ENCODE measurements at places on chromosomes 7 and 10.

DNA sequence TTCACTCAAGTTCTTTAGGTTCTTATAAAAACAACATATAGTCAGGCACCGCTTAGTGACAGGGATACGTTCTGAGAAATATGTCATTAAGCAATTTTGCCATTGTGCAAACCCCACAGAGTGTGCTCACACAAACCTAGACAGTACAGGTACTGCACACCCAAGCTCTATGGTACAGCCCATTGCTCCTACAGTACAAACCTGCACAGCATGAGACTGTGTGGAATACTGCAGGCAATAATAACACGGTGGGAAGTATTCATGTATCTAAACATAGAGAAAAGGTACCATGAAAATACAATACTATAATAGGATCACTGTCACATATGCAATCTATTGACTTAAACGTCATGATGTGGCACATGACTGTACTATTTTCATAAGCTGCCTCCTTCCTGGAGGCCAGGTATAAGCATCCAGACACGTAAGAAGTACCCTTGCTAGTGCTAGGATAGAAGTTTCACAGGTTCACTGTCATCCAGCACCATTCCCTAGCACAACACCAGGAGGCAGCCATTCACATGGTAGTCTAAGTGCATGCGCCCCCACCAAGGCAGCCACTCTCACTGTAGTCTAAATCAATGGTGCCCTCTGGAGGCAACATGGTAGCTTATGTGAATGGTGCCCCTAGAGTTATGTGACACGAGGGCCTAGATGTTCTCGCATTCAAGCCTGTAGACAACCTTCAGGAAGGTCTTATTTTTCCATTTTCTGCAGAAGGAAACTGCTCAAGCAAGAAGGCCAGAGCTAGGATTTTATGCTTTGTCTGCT is 98.5 kb downstream of the ARHGAP22 start:
- no peak for DNase-seq

- no peak for DNase-seq
Measured at GRCh38 chr7:74306730-74307469, 17.7 kb downstream of the CLIP2 start.

DNA sequence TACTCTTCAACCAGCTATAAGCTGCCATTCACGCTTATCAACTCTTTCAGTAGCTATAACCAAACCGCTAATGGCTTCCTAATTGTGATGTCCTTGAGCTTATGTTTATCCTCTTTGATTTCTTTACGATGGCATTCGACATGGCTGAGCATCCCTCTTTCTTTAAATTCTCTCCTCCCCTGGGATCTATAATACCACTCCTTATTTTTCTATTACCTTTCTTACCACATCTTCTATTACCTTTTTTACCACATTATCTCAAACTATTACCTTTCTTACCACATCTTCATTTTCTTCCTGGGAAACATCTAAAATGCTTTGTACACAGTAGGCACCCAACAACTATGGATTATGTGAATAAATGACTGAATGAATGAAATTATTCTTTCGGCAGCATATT is 13.1 kb downstream of the ZCWPW1 start:
- no peak for DNase-seq

DNA sequence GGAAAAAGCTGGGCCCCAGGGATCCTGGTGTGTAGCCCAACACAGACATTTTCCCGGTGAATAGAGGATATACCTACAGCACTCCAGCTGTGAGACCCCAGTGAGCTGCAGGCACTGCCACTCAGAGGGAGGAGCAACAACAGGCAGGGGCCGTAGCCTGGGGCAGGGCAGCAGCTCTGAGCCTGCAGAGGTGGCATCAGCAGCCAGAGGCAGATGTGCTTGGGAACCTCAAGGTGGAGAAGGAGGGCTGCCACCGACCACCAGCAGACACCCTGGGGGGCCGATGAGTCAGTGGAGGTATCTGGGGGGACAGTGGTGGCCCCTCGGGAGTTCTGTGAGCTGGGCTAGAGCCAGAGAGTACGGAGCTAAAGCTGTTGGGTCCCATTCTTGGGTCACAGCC is 110.2 kb upstream of the GDF10 start:
- no peak for DNase-seq

DNA sequence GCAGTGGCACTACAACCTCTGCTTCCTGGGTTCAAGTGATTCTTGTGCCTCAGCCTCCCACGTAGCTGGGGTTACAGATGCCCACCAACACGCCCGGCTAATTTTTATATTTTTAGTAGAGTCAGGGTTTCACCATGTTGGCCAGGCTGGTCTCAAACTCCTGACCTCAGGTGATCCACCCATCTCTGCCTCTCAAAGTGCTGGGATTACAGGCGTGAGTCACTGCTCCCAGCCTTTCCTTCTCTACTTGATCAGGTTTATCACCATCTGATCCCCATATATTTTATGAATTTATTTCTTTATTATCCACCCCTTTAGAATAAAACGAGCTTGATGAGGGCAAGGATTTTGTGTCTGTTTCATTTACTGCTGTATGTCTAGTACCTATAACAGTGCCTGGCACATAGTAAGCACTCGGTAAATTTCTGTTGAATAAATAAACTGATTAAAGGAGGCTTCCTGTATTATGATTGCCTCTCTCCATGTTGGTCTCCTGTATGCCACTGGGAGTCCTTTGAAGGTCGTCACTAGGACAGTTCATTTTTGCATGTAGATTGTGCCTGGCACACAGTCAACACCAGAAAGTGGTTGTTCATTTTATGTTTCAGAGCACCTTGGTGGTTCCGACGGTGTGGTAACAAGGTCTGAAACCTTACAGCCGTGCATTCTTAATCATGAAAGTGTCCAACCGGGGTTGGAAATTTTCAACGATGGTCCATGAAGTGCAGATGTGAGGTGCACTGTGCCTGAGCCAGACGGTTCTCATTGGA is 9.6 kb upstream of the EIF3A start:
- DNase-seq: no peak

GRCh38 chr10:59595593-59595992 is 114.1 kb downstream of the SLC16A9 start:
- no peak for DNase-seq

GRCh38 chr10:116076621-116077020 is 196.4 kb downstream of the GFRA1 start:
- DNase-seq: no peak

DNA sequence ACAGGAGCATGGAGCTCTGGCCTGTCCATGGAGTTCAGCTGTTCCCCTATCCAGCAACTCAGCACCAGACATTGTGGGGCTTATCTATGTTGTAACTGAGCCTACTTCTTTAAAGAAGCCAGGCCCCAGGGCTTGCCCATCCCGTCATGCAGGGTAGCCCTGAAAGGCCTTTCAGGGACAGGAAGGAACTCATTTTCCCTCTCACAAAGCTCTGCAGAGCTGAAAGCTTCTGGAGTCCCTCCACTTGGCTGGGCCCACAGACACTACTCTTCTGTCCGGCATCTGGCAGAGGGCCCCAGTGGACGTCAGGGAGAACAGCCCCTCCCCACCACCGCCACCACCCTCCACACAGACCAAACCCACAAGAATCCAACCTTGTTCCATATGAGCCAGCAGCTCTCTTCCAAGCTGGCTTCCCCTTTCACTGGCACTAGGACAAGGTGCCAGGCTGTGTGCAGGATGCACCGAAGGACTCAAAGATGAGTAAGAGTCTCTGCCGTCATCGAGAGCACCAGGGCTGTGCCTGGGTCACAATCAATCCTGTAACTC is 33.1 kb downstream of the DENND2A start:
- DNase-seq: no peak

- no peak for DNase-seq
Measured at GRCh38 chr7:1650363-1651030, 19.6 kb upstream of the ELFN1 start.

DNA sequence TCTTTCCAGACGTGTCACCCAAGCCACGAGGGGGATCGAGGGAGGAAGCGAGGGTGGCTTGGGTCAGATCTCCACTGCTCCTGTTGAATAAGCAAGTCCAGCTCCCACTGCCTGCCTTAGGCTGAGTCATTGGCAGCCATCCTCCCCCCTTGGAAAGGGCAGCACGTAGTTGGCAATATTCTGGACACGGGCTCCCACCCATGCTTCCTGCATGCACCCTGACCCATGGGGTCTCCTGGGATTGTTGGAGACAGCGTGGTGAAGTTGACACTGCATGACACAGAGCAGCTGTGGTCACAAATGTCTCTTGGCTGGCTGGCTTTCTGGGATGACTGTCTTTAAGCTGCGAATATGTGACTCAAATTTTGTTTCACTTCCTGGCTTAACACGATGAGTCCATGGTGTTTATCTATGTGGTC is 11.2 kb downstream of the BTBD16 start:
- DNase-seq: no peak

DNA sequence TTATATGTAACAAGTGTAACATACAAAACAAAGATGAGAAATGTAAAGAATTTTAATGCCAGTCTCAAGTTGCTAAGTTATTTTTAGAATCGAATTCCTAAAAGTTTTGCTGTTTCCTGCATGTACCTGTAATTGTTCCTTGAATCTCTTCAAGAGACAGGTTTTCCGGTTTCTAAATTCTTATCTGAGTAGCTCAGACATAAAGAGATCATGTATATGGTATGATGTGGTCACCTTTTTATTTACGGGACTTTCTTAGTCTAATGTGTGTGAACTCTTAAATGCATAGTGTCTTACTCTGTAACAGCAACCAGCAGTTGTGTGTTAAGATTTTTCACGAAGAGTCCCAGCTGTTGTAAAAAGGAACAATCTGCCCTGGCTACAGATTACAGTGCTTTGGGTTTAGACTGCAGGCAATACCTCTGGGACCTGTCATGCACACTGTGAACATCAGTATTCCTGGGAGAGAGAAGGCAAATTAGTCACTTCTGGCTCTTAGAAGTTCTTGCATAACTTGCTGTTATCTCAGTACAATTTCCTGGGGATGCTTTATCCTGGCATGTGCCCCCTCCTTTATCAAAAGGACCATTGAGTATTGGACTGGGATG is 263.4 kb downstream of the BICC1 start:
- DNase-seq: no peak

GRCh38 chr10:70348228-70348850 is 34.1 kb downstream of the LRRC20 start:
- no peak for DNase-seq

DNA sequence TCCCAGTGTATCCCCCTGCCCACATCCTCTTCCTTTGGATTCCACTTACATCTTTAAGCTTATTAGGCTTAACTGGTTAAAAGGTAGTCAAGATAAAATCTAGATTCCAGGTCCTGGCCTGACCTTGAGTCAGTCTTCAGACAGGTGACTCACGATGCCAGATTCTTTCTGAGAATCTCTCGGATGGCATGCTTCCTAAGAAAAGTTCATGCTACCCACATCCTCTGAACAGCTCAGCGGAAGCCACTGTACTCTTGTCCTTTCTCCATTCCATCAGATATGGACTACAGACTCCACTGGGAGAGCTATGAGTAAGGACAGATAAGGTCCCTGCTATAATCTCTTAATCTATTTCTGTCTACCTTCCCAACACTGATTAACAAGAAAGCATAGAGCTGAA is 43.4 kb downstream of the DNMBP start:
- no peak for DNase-seq

DNA sequence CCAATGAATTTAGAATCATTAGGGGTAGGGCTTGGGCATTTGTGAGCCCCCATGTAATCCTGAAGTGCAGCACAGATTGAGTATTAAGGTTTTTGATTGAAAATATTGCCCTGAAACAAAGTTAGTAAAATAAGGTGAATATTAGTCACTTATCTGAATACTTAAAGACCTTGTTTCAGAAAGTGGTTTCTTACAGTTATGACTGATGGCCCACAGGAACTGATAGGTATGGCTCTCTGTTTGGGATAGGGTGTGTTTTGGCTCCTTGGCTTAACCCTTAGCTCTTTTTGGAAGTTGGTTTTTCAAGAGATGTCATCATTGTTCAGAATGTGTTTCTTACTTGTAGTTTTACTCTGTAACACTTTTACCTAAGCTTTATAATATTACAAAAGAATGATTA is 34.8 kb downstream of the MDFIC start:
- DNase-seq: no peak

- no peak for DNase-seq
Measured at GRCh38 chr7:129009437-129009836, 45.5 kb downstream of the TNPO3 start.

DNA sequence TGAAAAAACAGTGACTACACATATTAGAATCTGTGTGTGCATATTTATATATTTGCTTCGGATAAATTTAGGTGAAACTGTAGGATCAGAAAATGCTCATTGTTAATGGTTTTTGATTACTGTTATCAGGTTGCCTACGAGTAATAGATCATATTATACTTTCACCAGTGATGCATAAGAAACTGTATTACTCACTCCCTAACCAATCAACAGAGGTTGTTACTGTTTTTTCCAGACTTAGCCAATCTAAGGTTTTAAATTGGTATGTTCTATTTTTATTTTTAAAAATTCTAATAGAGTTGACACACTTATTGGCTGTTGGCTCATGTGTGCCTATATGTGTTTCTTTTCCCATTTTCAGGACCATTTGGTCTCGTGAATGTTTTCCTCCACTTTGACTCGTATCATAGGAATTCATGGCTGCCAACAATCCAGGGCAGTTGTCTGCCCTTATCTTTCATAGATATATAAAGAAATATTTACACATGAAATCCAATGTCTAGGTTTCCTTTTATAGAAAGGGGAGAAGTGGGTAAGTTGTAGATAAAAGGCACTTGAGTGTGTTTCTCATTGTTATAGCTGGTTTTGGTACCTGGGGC is 59.2 kb downstream of the ANLN start:
- DNase-seq: no peak

- DNase-seq: no peak
Measured at GRCh38 chr10:79266543-79267312, 80.5 kb upstream of the PPIF start.

GRCh38 chr10:125536236-125536635 is 146.7 kb downstream of the TEX36 start:
- DNase-seq: no peak

DNA sequence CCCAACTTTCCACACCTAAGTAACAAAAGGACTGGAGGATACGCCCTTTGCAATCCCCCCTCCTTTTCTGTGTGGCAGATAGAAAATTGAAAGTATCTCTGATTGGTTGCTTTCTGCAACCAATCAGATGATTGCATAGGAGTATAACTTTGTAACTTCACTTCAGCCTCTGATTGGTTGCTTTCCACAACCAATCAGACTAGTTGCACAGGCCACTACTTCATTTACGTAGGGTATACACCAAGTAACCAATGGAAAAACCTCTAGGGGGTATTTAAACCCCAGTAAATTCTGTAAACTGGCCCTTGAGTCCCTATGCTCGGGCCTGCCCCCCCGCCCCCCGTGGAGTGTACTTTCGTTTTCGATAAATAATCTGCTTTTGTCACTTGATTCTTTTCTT is 1080.4 kb downstream of the CNTNAP2 start:
- DNase-seq: no peak

GRCh38 chr7:95421000-95421846 is 13.6 kb downstream of the PON2 start:
- no peak for DNase-seq

DNA sequence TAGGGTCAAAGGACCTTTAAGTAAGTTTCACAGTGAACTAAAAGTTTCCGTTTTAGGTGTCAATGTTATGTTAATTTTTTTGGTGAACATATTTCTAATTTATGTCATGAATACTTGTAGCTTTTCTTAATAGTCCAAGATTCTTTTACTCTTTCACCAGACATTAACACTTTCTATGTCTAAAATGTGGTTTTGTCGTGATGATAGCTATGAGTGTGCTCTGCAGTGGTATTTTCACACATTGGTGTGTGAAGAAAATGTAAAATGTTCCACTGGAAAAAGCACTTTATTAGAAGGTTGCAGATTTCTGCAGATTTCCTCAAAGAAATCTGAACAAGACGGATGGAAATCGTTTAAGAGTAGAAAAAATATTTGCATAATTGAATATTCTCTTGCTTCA is 561.0 kb upstream of the ANKRD30A start:
- DNase-seq: no peak

Measured in stimulated activated CD8-positive, alpha-beta memory T cell treated with anti-CD3 and anti-CD28 coated beads, Interleukin-4, amount 100 ng/mL, for 1 hour (primary cell).